Activated CD4-positive, alpha-beta T cell treated with anti-CD3 and anti-CD28 coated beads, Interleukin-2, Interleukin-6, amounts not matched to agents 100 ng/mL and 50 ng/mL, durations not matched to agents 16 hours and 8 hours (primary cell): ENCODE measurements at places on chromosomes 1 and 21.

GRCh38 chr1:194069168-194069830 lies 882.9 kb upstream of the B3GALT2 start:
- no peak for DNase-seq

- DNase-seq: no peak
Observed at GRCh38 chr1:4696161-4696745, 41.8 kb downstream of the AJAP1 start.

- DNase-seq: no peak
Observed at GRCh38 chr1:2906085-2906484, 104.6 kb upstream of the TTC34 start.

DNA sequence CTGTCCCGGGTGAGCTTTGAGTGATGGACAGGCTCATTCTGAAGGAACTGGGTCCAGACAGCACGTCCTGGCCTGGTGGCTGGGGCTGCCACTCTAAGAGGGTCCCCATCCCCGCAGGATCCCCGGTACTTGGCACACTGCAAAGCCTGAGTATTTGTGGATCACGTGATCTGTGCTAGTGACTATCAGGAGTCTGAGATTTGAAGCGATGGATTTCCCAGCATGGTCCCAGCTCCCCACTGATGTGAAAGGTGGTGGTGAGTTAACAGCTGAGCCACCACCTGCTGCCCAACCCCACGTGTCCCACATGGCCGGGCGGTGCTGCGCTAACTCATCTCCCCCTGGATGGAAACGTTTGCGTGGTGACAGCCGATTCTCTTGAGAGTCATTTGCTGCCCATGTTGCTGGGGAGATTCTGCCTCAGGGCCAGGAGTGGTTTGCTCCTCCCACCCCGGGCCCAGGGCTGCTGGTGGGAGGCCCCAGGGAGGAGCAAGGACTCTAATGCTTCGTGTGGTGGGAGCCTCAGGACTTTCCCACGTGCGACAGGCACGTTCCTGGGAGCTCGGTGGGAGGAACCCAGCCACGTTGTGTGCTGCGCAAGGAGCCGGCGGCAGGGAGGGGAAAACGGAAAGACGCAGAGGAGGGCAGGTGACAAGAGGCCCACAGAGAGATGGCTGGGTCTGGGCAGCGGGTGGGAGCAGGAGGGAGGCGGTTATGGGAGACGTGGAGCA lies 15.1 kb downstream of the FAAP20 start:
- no peak for DNase-seq

DNA sequence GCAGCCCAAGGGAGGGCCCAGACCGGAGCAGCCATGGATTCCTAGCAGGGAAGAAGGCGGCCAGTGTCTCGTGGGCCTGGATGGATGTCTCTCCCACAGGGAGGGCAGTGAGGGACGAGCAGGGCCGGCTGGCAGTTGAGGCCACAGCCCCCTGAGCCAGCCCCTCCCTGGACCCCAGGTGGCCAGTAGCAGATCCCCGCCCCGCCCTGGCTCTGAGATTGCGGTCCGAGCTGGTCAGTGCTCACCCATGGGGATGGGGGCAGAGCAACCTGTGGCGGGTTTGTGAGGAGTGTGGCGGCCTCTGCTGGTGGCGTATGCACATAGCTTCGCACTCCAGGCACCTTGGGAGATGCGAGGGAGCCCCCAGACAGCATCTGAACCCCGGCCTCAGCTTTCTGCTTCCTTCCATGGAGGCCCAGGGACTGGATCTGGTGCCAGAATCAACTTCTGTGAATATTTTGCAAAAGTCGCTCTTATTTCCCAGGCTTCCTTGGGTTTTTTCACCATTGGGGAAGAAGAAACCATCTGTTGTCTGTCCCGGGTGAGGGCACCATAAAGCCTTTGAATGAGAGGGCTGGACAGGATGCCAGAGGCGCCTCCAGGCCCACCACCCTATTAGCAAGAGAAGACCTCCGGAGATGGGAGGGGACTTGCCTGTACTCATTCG lies 8.4 kb upstream of the KCNN3 start:
- peak; percentile 78 for DNase-seq

DNA sequence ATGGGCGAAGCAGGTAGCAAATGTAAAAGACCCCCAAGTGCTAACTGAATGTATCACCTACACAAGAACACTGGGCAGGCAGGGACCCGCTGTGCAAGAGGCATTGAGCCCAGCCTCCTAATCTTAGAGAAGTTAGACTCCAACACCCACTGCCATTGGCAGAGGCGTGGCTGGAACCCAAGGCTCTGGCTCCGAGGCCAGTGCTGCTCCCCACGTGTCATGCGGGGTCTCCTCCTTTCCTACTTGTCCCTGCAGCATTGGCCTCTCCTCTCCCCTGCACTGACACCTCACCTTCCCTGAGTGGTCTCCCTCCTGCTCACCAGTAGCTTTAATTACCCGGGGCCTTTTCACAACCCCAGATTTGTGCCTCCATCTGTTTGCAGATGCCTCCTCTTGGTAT lies 107.0 kb downstream of the GALNT2 start:
- DNase-seq: no peak

GRCh38 chr1:205633421-205633976 lies 1.7 kb upstream of the ELK4 start:
- DNase-seq: no peak

GRCh38 chr1:178528953-178529335 lies 16.0 kb downstream of the TEX35 start:
- no peak for DNase-seq

DNA sequence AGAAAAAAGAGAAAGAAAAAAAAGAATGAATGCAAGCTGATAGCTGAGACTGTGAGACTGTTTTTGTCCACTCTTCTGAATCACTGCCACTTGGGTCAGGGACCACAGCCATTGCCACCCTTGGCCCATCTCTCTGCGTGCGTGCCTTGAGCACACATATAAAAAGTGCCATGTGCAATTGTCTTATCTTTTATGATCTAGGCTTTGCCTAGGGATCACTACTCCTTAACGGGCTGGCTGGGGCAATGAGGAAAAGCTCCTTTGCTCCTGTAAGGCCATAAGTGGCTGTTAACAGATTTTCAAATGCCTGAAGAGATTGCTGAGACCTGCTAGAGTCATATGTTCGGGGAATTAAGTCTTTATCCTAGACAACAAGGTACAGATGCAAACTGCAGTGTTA lies 8.2 kb downstream of the SPATA46 start:
- no peak for DNase-seq

DNA sequence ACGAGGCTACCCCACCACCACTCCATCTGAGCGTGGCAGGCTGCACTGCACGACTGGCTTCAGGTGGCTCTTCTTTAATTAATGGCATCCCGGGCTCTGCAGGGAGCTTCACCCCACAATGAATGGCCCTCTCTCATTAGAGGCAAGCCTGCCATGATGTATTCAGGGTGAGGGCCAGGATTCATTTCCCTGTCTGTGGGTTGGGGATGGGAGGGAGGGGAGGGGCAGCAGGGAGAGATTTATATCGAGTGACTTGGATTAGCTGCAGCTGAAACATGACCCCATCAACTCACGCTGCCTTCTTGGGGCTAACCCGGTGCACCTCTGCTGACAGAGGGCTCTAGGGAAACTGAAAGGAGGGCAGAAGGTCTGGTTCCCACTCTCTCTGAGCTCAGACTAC lies 54.2 kb downstream of the ERI3 start:
- DNase-seq: no peak

DNA sequence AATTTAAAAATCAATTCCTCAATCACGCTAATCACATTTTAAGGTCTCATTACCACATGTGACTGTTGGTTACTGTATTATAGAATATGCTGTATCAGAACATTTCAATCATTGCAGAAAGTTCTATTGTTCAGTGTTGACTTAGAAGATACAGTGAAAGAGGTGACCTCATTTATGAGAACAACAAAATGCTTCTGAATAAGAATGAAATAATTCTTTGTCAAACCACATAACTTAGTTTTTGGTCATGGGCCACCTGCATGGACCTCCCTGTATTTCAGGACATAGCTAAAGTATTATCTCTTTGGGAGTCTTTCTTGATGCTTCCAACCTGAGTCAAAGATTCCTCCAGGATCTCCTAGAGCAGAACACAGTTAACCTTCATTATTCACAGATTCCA lies 22.3 kb downstream of the MFSD2A start:
- no peak for DNase-seq

- peak; percentile 88 for DNase-seq
Observed at GRCh38 chr1:110634455-110635311, 28.5 kb upstream of the KCNA2 start.

DNA sequence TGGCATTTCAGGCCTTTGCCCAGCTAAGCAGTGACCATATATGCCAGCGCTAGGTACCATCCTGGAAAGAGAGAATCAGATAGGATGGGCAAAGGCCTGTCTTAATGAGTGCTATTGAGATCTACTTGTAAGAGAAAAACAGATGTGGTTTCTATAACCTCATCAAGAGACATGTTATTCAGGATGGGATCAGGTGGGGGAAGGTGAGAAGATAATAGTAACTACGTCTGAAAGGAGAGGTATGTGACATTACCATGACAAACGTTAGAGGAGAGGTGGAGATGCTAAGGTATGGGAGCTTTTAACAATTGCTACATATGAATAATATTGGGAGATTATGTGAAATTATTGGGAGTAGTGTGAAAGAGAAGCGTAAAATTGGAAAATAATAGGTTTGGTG lies 204.2 kb upstream of the PLXNA2 start:
- no peak for DNase-seq

DNA sequence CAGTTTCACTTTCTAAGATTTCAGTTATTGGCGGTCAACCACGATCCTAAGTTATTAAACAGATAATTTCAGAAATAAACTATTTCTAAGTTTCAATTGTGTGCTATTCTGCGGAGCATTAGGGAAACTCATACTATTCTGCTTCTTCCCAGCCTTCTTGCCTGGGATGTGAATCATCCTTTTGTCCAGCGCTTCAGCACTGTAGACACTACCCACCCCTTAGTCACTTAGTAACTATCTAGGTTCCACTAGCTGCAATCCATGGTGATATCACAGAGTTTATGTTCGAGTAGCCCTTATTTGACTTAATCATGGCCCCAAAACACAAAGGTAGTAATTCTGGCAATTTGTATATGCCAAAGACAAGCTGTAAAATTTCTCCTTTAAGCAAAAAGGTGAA lies 279.9 kb upstream of the ADAMTS5 start:
- no peak for DNase-seq

DNA sequence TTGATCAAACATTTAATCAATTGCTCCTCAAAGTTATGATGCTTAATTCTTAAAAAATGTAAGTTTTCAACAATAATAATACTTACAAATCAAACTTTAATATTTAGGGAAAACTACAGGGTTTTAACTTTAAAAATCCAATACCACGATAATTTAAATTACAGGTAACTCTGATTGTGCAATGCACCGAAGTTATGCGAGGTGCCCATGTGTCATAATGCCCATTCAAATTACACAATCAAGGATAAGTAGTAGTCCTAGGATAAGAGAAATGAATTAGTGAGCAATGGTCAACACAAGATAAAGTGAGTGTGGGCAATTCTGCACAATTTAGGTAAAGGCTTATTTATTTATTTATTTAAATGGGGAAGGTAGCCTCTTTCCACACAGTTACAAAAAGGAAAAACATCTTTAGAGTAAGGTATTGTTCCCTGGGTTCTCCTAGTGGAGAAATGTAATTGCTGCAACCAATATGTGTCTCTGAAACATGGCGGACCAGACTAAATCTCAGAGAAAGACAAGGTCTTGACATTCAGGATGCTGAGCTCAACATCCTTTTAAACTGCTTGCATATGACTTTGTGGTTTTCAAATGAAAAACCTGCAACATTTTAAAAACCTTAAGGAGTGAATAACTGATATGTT lies 164.2 kb downstream of the TTLL7 start:
- DNase-seq: no peak

DNA sequence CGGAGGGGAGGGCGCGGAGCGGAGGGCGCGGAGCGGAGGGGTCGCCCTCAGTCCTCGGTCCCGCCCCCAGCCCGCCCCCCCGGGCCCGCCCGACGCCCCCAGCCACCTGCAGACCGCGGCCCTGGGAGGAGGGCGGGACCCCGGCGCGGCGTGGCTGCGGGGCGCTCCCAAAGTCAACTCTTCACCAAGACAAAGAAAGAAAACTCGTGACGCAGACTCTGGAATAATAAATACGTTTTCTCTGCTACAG lies 1.2 kb downstream of the HES4 start:
- DNase-seq: no peak

DNA sequence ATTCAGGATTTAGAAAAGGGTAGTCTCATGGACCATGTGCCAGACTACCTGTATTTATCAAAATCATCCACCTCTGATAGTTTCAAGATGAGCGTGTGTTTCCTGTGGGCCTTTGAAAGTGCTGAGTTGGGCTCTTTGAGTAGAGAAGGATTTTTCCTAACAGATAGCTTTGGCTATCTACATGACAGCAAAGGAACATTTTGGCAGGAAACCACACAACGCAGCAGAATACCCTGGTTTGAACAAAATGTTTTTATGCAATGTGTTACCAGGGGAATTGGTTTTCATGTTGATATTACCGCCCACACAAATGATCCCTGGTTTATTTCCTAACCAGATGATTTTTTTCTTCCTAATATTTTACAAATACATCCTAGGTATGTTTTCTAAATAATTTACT lies 431.4 kb downstream of the NEGR1 start:
- DNase-seq: peak; percentile 0

DNA sequence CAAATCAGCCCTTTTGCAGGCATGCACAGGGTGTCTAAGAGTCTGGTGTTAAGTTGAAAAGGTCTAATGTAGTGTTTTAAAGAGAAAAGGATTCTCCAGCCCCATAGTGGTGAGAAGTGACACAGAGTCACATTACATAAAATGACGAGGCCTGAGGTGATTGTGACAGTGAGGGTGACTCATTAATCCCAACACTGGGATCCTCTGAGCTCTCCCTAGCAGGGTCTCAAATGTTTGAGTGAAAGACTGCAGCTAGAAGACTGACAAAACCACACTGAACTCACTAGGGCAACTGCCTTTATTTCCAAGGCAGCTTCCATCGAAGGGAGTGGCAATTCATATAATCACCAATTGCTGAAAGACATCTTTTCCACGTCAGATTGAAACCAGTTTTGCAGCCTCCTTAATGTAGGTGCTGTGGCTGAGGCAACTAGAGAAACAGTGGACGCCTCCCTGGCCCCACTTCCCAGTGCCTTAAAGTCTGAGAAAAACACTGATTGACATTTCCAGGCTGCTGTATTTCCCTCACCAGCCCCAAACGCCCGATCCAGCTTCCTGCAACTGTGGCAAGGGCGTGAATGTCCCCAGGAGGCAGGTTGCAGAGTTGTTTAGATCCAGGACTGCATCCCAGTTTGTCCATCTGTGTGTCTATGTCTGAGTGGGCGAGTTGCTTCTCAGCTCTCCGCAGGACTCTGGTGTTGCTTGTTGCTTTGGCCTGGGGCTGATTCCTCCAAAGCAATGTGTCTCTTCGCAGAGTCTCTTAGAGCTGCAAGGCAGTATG lies 81.4 kb downstream of the RUNX1 start:
- peak; percentile 86 for DNase-seq

GRCh38 chr1:189357317-189357716 lies 1120.3 kb downstream of the BRINP3 start:
- no peak for DNase-seq

DNA sequence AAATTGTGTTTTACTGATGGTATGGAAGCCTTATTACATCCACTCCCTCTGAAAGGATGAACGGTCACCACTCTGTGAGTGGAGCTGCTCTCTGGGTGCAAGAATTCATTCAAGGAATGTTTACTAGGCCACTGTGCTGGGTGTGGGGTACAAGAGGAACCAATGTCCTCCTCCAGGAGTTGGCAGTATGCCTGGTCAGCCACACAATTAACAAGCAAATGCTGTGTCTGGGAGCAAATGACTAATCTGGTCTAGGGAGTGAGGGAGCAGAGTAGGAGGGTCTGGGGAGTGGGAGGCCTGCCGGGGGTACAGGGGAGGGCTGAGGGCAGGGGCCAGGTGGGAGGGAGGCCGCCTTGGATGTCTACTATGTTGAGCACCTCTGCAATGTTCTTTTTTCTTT lies 27.2 kb upstream of the TDRD10 start:
- DNase-seq: no peak
